ENCODE measurements at places on chromosomes 7 and 10. TPM values are rescaled to one million over a fixed set of nuclear protein-coding genes. Genes with fewer than 3 reads are reported as not detected.

Gene PON3
- 29.1 TPM for total RNA-seq

Gene NIPSNAP2
- 59.0 TPM for total RNA-seq

Gene ITIH2
- total RNA-seq: 0.32 TPM

Gene SLIT1
- 0.03 TPM for total RNA-seq

Gene PDE1C
- total RNA-seq: 7.1 TPM

Gene PDK4
- 5.0 TPM for total RNA-seq

Gene PSPH
- 27.6 TPM for total RNA-seq

Gene C10orf53
- total RNA-seq: not detected

Gene WASL
- total RNA-seq: 27.6 TPM

Gene COL26A1
- 0.58 TPM for total RNA-seq

Gene TASOR2
- total RNA-seq: 53.7 TPM

Gene GBX1
- total RNA-seq: not detected

Gene MRLN
- not detected for total RNA-seq

Gene AKR1C2
- total RNA-seq: 3,442 TPM

Gene CDC14C
- total RNA-seq: not detected

Gene LRRC18
- total RNA-seq: not detected

Gene HMX3
- total RNA-seq: not detected

Gene ADAM12
- 6.3 TPM for total RNA-seq

Gene ATXN7L1
- total RNA-seq: 6.8 TPM

Gene CUZD1
- total RNA-seq: 0.94 TPM

Gene VOPP1
- 88.0 TPM for total RNA-seq

Gene SLC26A3
- not detected for total RNA-seq

Gene ANXA8L1
- 87.4 TPM for total RNA-seq

Gene TRIM50
- total RNA-seq: not detected

Gene MNX1
- total RNA-seq: 6.1 TPM
